ENCODE measurements at places on chromosomes 11 and 22. TPM values are rescaled to one million over a fixed set of nuclear protein-coding genes. Genes with fewer than 3 reads are reported as not detected.

Gene PRR33
- not detected for total RNA-seq

Gene USH1C
- total RNA-seq = 0.30 TPM

DNA sequence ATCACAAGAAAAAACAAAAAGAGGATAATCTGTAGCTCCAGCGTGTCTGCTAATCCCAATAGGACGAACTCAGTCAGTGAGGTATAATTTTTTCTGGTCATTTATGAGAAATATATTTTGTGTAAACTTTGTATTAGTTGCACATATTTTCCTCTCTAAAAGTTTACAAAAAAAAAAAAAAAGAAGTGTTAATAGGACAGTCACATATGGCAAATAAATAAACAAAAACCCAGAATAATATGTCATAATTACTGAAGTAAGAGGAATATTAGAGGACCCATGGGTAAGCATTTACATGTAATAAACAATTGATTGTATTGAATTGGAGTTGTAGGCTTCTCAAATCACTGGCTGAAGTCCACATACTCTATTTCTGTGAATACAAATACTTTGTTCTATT lies at the start of gene OR5F1:
Gene OR5F1 (minus strand): TSS at position 101 of the 400 bp plus-strand sequence. CDS start 0 bp downstream, at position 101.
- DNase-seq = no peak

DNA sequence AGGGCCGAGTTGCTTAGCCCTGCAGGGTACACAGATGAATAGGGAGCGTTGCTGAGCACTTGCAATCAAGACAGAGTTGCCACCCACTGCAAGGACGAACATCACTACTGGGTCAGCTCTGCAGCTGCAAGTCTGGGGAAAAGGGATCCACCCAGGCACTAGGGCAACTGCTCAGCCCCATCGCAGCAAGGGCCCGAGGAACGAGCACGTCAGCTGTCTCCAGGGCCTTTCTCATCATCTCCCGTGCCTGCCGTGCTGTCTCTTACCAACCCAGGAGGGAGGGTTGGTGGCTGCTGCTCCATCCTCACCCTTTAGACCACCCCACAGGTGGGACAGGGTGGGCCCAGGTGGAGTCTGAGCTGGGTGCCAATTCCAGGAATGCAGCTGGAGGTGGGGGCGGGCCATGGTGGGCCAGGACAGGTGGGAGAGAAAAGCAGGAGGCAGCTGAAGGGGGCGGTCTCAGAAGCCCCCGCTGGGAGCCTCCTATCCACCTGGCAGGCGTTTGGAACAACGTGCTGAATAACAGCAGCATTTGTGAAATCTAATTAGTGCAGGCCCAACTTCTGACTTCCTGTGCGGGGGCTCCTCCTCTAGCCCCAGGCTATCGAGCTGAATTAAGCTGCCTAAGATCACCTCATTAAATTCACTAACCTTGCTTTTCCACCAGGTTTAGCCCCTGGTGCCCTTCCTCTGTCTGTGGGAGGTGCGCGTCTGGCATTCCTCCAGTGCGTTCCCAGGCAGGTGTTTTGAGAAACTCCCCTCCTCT lies 252.5 kb downstream of the ST3GAL4 start:
- no peak for DNase-seq

DNA sequence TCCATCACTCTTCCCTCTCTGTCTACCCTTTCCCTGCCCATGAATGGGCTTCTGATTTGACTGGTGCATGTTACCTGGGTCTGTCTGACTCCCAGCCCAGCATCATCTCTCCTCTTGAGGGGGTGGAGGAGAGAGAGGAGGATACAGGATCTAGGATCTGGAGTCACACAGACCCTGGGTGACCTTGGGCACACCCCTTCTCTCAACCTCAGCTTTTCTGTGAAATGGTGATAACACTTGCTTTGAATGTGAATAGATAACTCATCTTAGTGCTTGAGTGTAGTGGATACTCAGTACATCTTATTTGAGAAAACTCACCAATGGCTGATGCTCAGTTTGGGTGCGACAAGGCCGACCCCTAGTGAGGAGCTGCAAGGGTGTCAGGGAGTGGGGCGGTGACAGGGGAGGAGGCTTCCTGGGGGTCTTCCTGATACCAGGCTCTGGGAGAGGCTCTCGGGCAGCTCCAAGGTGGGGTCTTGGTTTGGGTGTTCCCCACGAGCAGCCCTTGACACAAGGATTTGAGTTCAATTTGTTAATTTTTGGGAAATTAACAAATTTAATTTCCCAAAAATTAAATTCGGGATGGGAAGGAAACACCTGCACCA lies 9.0 kb downstream of the INCENP start:
- DNase-seq = no peak

DNA sequence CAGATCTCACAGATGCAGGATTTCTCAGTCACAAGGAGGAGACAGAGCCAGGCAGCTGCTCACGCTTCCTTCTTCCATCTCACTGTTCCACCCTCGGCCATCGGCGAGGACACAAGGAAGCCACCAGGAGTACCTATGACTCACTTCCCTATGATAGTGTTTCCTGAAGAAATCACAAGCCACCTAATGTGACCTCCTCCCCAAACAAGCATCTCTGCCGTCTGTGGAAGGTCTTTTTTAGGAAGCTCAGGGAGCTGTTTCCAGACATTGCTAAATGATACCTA lies 672.7 kb downstream of the TBC1D22A start:
- DNase-seq = no peak

Gene OR51B4
- total RNA-seq = not detected

- DNase-seq = no peak
These were observed 32.0 kb upstream of the YWHAH start for GRCh38 chr22:31912407-31912743.

Gene SCGB1D2
- total RNA-seq = not detected

DNA sequence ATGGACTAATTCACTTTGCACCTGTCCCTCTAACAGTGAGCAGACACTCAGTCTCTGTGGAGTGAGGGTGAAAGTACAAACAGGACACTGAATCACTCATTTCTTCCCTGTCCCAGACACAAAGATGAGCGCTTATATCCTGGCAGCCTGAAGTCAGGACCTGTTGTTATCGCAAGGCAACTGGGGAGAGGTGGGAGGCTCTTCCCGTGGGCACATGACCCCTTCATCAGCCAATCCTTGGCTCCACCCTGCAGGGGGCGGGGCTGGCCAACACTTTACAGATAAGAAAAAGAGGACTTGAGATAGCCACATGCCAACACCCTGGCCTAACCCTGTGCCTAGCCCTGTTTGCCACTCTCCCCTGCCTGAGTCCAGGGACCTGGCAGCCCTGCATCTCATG lies 29.5 kb upstream of the TESMIN start:
- DNase-seq = peak; percentile 77

DNA sequence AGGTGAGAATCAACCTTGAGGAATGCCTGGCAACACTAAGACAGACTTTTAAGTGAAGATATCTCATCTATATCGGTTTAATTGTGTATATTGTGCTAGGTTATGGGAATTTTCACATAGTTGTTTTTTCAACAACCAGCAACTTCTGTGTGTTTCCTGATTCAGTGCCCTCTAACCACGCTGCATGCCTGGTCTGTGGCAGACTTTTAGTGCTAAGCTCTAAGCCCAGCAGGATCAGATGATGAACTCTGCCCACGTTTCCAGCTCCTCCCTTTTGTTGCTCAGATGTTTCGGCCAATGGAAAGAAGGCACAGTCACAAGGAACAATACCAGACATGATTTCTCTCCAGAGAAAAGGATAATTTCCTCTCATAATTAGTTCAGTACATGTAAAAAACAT lies 1.4 kb upstream of the VWA5A start:
- DNase-seq = no peak

Gene TENM4
- 1.1 TPM for total RNA-seq

- no peak for DNase-seq
These were observed 589.0 kb upstream of the ANO5 start for GRCh38 chr11:21603886-21604285.

Gene RAC2
- 111 TPM for total RNA-seq

- DNase-seq = no peak
These were observed 22.3 kb upstream of the SPON1 start for GRCh38 chr11:13939961-13940906.

- no peak for DNase-seq
These were observed 130.7 kb downstream of the SNX19 start for GRCh38 chr11:130785380-130786116.

Gene GLB1L2
- 5.1 TPM for total RNA-seq

DNA sequence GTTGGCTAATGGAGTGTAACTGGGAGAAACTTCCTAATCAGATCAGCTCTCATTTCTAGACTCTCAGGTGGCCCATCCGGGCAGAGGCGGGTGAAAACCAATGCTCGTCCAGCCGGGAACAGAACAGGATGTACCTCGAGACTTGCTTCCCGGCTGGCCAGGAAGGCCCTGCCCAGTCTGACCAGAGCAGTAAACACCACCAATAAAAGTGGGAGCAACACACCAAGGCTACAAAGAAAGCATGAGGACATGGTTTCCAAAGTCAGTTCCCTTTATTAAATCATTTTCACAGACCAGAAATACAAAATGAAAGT lies 940 bp upstream of the TNKS1BP1 start:
- DNase-seq = peak; percentile 76

Gene MOGAT2
- total RNA-seq = not detected

- DNase-seq = no peak
These were observed 155.1 kb downstream of the DDX10 start for GRCh38 chr11:108819957-108820356.

Gene C22orf42
- not detected for total RNA-seq

GRCh38 chr11:130085671-130086290 lies 16.1 kb downstream of the APLP2 start:
- DNase-seq = no peak

- no peak for DNase-seq
These were observed 19.5 kb downstream of the SLC5A12 start for GRCh38 chr11:26702406-26702805.

Gene TYR
- total RNA-seq = not detected

DNA sequence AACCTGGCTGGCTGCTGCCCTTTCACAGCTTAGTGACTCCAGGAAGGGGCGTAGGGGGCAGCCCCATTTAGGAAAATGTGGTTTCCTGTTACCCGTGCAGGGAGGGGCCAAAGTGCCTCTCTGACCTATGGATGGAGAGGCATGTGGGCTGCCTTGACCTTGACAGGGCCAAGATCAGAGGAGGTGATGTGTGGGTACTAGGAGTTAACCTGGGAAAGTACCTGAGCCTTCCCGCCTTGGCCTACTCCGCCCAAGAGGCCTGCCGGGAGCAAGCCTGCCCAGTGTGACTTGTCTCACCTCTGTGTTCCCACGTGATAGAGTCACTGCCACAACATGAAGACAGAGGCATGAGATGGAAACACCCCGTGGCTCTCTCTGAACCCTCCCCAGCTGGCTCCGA lies 33.4 kb downstream of the GRAMD4 start:
- no peak for DNase-seq

GRCh38 chr11:8777907-8778767 lies 95.5 kb downstream of the RPL27A start:
- DNase-seq = no peak

Gene DDI1
- total RNA-seq = not detected

DNA sequence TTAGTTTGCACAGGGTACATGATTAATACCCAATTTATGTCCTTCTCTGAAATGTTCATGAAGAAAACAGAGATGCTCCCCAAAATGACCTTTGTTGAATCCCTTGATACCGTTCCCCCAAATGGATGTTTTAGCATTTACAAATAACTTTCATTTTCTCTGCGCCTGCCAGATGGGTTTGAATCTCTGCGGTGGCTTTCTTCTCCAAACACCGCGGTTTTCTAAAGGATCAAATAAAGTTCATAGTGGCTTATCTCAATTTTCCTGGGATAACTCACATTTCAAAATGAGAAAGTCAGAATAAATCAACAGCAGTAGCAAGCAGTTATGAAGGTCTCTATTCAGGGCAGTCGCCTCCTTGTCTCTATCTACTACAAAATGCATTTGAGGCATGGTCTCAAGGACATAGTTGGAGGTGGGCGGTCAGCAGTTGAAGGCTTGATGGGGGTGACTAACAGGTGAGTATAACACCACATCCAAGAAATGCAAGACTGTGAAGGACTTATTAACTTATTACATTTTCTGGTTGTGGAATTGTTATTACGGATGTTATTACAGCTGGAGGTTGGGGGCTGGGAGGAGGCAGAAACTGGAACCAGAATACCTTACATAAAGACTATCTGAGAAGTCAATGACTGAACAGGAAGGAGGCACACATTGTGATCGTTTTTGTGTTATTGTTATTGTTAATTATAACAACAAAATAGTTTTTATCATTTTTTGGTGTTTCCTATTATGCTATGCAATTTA lies 1513.3 kb downstream of the FAM181B start:
- DNase-seq = no peak

GRCh38 chr22:19174106-19175025 lies 4.2 kb downstream of the SLC25A1 start:
- no peak for DNase-seq

Gene TPH1
- total RNA-seq = 0.18 TPM

DNA sequence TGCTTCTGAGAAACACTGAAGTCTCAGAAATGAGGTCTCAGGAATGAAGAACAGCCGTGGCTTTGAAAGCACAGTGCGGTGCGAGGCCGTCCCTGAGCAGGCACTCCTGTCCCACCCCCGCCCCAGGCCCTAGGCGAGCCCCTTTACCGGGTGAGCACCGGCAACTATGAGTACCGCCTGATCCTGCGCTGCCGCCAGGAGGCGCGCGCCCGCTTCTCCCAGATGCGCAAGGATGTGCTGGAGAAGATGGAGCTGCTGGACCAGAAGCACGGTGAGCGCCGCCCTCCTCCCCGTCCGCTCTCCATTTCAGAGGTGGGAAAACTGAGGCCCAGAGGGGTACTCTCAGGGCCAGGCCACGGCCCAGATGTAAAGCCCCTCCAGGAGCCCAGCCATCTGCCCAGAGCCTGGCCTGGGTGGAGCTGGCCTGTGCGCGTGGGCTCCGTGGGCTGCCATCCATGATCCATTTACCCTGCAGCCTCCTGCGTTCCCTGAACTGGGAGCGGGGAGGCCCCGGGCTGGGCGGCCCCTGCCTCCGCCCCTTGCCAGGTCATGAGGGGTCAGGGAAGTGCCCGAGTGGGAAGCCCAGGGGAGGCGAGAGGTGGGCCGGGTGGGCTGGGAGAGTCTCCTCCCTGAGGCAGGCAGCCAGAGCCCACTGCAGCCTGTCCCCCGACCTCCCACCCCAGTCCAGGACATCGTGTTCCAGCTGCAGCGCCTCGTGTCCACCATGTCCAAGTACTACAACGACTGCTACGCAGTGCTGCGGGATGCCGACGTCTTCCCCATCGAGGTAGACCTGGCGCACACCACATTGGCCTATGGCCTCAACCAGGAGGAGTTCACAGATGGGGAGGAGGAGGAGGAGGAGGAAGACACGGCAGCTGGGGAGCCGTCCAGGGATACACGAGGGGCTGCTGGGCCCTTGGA lies 9.5 kb downstream of the SLC16A8 start:
- no peak for DNase-seq

DNA sequence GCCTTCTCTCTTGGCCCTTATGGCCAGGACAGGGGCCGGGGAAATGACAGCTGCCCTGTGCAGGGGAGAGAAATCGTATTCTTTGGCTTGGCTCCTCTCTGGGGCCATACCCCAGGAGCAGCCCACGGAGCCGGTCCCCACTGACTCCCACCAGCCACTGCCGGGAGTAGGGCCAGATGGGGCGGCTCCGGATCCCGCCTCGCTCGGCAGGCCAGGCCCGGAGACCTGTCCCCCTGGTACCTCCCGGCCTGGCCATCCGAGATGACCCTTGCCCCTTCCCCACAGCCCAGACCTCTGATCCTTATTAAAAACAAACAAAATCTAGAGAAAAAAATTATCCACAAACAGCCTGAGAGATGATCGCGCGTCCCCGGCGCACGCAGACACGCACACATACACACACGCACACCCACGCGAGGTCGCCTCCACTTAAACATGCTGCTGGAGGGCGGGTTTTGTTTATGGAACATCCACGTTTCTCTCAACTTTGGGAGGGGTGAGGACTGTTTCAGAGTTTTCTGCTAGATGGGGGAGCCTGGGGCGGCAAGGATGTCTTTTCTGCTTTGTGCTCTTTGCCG lies 59.1 kb downstream of the IGLL1 start:
- DNase-seq = peak; percentile 54

Gene VEGFB
- 150 TPM for total RNA-seq
